ENCODE measurements at places on chromosomes 4 and X.

- DNase-seq = no peak
Measured at GRCh38 chrX:49191574-49192011, 5.4 kb upstream of the PRICKLE3 start.

GRCh38 chr4:177214935-177215334, 94.7 kb upstream of the NEIL3 start:
- peak; percentile 54 for DNase-seq

GRCh38 chr4:104425948-104426347, 68.7 kb downstream of the CXXC4 start:
- no peak for DNase-seq

- peak; percentile 35 for DNase-seq
Measured at GRCh38 chr4:51842167-51842553, 793 bp upstream of the DCUN1D4 start.

- no peak for DNase-seq
Measured at GRCh38 chrX:118115953-118116712, 477 bp downstream of the KLHL13 start.

DNA sequence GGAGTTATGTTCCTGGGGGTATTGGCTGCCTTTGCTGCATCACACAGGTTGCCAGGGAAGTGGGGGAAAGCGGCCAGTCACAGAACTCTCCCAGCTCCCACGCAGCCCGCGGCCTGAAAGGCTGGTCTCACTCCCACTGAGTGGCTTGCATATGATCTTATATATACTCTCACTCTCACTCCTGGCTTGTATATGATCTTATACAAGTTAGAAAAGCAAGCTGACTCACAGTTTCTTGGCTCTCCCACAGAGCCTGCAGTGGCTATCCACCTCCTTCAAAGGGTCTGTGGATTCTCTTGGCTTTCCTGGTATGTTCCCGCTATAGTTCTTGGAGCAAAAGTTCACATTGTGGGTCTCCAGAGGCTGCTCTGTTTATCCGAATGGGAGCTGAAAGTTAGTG, 833.5 kb upstream of the GALNTL6 start:
- DNase-seq = no peak

DNA sequence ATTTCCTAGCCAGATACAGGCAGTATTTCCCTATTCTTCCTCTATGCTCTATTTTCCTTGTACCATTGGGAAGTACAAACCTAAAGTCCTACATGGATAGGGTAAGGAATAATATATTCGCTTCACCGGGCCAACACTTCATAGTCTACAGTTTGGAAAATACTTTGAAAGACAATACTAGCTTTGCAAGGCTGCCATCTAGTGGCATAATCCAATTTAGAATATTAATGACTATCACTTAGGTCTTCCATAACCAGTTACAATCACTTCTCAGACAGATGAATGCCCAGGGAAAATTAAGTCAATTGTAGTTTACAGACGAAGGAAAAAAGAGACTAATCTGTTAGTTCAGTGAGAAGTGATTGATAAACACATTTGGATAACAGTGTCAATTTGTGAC, 141.0 kb upstream of the FAM47C start:
- DNase-seq = no peak

- DNase-seq = no peak
Measured at GRCh38 chr4:6449746-6450369, 22.6 kb downstream of the PPP2R2C start.

- DNase-seq = no peak
Measured at GRCh38 chrX:152640034-152640818, 2.5 kb downstream of the GABRQ start.

- DNase-seq = no peak
Measured at GRCh38 chr4:182137343-182137742, 105.9 kb upstream of the TENM3 start.

DNA sequence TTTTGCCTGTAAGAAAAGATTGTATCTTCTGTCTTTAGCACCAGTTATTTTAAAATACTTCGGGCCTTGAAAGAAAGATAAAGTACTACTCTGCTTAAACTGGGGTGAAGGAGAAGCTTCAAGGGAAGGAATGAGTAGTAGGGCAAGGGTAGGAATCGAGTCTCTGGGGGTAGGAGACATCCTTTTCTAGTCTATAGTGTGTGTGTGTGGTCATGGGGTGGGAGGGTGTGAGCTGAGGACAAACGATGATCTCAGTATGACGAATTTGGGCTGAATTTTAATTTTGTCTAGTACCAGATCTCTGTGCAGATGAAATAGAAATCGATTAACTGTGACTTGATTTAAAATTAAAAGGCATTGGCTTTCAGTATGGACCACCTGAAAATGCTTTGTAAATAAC, 3.3 kb upstream of the MYOZ2 start:
- DNase-seq = no peak

DNA sequence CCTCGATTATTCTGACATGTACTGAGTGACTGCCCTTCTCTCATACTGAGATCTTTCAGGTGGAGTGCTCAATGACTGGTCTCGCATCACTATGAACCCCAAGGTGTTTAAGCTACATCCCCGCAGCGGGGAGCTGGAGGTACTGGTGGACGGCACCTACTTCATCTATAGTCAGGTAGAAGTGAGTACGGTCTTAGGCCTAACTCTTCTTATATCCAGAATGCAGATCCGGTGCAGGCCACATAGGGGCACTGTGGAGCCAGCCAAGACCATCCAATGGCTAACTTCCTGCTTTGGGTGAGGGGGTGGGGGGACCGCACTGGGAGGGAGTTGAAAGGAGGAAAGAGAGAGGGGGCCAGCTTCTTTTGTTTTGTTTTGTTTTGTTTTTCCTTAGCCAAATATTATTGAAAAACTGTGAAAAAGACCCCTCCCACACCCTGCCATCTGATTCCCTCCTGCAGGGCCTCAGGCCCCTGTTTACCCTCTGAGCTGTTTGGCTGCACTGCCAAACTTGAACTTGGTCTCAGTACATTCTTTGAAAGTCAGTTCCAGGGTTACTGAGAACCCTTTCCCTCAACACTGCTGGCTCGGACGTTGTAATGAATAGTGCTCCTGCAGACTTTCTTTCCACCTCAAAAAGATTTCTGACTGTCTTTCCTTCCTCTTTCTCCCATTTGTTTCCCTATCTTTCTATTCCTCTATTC, 16.2 kb downstream of the AWAT2 start:
- peak; percentile 19 for DNase-seq

GRCh38 chr4:80035336-80035735, 37.7 kb downstream of the ANTXR2 start:
- no peak for DNase-seq

DNA sequence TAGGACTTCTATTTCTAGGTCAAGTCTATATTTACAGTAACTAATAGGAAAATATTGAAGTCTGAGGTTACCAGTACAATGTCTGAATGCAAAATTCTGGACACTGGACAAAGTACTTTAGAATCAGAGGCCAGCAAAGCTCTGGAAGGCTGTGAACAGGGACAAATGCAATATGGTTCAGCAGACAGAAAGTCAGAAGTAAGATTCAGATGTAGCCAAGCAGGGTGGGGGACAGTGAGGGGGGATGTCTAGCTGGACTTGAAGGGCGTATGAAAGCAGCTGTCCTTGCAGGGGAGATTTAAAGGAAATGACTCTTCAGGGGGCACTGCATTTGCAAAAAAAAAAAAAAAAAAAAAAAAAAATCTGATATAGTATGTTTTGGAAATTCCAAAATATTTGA, 2.9 kb downstream of the SORBS2 start:
- no peak for DNase-seq

- no peak for DNase-seq
Measured at GRCh38 chr4:165668694-165669093, 204.3 kb upstream of the TLL1 start.

GRCh38 chrX:154596290-154596929, 11.5 kb downstream of the CTAG1A start:
- peak; percentile 74 for DNase-seq

- DNase-seq = no peak
Measured at GRCh38 chr4:1506956-1507721, 100.9 kb upstream of the NKX1-1 start.

DNA sequence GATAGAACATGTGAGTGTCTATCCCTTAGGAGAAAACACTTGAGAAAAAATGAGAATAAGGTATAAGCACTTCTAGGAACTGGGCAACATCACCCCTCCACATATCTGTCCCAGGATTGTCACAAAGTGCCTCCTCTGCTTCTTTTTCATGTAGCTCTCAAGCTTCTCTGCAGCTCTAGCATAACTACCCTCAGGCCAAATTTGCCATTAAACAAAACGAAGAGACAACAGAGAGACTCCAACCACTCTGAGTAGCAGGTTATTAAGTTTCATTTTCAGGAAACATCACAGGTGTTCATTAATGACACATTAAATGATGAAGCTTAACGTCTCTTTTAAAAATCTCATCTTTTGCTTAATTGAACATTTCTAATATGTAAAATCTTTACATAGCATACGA, 580.0 kb downstream of the GALNTL6 start:
- no peak for DNase-seq

DNA sequence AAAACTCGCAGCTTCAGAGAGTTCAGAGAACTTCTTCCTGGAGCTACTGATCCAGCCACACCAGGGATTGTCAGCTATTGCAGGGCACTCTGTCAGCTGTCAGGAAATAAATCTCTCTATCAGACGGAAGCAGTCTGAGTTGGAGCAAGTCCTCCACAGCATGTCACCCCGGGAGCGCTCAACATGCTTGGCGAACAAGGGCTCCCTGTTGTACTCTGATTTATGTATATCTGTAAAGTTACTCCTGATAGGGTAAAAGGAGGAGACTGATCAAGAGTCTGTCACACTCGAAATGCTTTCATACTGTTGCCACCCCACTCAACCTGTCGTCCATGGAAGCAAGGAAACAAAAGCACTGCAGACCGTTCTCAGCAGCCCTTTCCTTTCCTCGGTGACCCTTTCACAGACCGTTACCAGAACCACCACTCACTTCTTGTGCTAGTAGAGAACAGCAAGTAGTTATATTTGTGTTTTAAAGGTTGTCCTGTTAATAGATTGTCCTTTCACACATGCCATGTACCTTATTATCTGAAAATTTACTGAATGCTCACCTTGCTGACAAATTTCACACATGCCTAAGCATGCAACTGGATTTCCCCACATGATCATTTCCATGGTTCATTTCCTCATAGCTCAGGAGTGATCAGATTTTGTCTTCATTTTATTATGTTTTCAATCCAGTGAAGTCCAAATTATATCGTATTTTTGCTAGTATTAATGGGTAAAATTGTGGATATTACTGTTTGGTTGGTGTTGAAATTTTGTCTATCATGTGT, 2108.9 kb upstream of the TENM3 start:
- DNase-seq = peak; percentile 17

- DNase-seq = no peak
Measured at GRCh38 chrX:46398126-46398525, 147.1 kb downstream of the ZNF674 start.

- peak; percentile 40 for DNase-seq
Measured at GRCh38 chr4:153152501-153153338, 51.5 kb upstream of the TRIM2 start.

- DNase-seq = no peak
Measured at GRCh38 chr4:52937829-52938228, 75.7 kb downstream of the RASL11B start.

DNA sequence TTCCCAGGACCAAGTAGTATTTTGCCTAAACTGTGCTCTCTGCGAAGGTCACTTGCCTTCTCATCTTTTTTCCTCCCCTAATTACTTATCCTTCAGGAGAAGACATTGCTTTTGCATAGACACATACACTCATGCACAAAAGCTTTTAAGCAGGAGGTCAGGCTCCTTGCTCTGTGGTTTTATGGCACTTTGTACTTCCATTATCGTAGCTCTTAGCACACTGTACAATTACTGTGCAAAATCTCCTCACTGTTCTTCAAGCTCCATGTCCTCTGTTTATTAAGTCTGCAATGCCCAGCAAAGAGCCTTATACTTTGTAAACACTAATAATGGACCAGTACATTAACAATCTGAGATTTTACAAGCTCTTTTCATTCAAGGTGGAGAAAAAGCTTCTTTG, 188.4 kb upstream of the GNPDA2 start:
- DNase-seq = no peak

DNA sequence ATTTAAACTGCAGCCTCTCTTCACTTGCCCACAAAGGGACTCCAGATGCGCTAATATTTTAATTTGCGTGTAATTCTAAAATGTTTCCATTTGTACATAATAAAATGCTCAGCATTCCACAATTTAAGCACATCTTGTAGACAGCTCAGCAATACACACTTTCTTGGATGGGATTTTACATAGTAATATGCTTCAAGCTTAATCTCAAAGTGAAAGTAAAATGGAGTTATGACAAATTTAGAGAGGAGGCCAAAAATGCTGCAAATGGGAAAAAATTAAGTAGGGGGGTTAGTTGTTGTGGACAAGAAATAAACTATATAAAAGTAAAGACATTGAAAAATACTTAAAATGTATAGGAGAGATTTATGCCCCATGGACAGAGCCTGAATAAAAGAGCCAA, 149.1 kb downstream of the FBXO8 start:
- no peak for DNase-seq

DNA sequence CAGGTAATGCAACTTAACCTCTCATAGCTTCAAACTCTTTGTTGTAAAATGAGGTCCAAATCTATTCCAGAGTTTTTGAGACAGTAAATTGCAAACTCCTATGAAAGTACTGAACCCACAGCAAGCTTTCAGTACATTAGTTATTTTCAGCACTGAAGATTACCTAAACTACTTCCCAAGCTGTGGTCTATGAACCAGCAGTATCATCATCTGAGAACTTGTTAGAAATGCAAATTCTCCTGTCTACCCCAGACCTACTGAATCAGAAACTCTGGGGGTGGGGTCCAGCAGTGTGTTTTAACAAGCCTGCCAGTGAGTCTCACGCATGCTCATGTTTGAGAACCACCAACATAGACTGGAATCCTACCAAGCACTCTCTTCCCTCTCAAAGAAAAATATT, 5.7 kb upstream of the CASP6 start:
- no peak for DNase-seq

DNA sequence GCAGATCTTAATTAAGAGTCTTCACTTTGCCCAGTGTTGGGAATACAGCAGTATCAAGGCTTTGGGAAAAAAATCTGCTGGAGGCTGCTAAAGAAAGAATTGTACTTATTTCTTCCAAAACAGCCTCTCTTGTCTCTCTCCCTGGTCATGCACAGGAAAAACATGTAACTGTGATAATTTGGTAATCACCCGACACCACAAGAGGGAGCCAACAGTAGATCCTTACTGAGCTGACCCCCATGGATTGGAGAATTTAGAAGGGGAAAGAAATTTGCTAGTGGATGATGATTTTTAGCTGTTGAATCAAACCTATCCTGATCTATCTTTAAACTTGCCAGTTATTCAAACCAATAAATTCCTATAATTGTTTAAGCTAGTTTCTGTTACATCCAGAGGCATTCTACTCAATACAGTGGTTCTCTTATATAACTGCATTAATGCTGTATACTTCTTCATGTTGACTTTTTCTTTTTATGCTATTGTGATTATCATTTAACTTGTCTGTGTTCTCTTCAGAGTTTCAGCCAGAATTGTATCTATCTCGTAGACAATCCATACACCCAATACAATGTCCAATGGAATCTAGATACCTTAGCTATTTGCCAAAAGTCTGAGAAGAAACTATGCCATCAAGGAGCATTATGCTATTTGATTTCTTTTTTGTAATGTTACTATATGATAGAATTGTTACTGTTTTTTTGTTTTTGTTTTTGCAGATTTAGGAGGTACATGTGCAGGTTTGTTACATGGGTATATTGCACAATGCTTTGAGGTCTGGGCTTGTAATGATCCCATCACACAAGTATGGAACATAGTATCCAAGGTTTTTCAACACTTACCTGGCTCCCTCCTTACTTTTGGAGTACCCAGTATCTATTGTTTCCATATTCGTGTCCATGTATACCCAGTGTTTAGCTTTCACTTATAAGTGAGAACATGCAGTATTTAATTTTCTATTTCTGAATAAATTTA, 31.3 kb upstream of the ARHGEF38 start:
- no peak for DNase-seq
